ENCODE measurements at places on chromosomes 2 and 18.

GRCh38 chr18:63831080-63831788, 56.0 kb downstream of the SERPINB7 start:
- peak; percentile 48 for DNase-seq

DNA sequence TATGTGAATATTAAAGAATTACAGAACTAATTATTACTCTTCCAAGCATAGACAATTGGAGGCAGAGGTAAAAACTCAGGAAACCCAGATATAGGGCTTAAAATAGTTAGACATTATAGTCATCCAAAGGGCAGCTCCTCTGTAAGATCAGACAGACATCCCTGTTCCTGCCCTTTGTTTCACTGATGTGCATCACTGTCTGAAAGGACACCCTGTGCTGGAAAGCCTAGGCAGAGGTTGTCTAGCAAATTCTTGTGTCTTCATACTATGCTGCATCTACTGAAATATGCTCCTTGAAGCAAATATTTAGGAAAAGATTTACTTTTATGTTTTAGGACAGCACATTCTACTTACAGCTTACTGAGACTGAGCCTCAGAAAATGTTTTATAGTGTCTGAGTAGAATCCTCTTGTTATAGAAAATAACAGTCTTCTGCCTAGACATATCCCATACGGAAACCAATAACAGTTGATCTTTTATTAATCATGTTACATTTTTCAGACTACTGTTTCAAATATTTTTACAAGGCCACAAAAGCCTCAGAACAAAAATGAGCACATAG, 977.3 kb upstream of the CDH2 start:
- DNase-seq = no peak

GRCh38 chr18:55473560-55473959, 114.4 kb downstream of the TCF4 start:
- DNase-seq = no peak

DNA sequence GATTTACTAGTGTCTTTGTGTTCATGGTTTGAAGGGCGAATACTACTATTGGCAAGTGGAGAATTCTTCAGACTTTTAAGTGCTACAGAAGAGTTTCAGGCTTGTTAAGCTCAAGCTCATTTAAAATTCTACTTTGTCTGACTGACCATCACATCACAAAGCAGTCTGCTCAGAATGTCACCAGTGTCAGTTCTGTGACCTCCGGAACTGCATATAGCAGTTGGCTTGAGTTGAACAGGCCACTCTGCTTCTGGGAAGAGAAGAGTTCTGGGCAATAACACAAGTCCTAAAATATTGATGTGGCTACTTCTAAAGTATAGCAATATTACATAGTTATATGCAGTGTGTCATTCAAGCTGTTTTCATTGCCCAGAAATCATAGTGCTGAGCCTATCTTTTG, 245.0 kb upstream of the BOD1L2 start:
- no peak for DNase-seq

DNA sequence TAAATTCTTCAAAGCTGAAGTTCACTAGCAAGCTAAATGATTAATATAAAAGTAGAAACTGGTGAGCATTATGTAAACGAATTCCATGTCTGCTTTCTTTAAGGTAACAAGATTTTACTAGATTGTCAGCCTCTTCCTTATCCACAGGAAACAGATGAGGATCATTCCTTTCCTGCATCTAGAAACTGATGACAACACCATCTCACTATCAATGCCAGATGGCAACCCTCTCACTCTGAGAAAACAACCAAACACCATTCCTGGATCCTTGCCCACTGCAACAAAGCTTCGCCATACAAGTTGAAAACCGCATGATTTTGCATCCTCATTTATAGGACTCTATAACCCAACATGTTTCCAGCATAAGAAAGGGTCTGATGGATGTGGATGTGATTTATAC, 122.9 kb downstream of the ZNF521 start:
- DNase-seq = no peak

GRCh38 chr2:75513616-75514170, 47.0 kb downstream of the EVA1A start:
- DNase-seq = no peak

DNA sequence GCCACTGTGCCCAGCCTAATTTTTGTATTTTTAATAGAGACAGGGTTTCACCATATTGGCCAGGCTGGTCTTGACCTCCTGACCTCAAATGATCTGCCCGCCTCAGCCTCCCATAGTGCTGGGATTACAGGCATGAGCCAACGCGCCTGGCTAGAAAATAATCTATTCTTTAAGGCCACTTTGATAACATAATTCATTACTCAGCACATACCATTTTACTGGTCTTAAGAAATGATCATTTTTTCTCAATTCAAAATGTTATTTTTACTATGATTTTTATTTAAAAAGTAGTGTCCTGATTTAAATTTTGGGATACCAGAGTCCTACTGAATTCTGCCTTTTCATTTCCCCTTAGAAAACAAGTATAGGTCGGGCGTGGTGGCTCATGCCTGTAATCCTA, 27.0 kb upstream of the ADAM17 start:
- DNase-seq = no peak

- no peak for DNase-seq
These were observed 114.6 kb downstream of the LPIN1 start for GRCh38 chr2:11861044-11861443.

- DNase-seq = peak; percentile 3
These were observed 394.1 kb upstream of the ATP5MC3 start for GRCh38 chr2:175575346-175576258.

DNA sequence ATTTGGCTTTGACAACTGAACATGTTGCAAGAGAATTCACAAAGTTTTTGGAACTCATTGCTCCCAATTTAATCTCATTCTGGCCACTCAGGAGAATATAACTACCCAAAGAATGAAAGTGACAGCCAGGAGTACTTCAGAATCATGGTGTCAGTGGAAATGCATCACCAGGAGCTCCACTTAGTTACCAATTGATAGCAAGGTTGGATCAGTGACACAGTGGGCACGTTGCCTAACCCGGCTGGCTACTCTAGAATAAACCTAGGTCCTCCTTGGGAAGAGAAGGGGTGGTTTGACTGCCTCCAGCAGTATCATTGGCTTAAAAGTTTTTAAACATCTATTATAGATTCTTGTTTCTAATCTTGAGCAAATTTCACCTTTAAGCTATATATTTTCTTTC, 40.0 kb upstream of the LRP1B start:
- no peak for DNase-seq

- no peak for DNase-seq
These were observed 76.9 kb upstream of the CDH20 start for GRCh38 chr18:61256291-61256690.

GRCh38 chr2:191038241-191038725, 24.3 kb upstream of the STAT1 start:
- peak; percentile 84 for DNase-seq

DNA sequence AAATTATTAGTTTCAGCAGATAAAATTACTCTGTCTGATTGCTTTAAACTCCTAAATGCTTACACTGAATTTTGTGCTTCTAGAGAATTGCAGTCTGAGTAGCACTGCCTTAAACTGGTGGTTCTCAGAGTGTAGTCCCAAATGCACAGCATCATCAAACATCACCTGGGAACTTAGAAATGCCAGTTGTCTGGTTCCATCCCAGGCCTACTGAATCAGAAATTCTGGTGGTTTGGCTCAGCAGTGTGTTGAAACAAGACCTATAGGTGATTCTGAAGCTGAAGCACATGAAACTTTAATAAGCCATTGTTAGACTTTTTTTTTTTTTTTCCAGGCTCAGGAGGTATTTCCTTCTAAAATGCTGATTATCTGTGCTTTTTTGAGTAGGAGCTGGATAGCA, 22.0 kb downstream of the EPC2 start:
- DNase-seq = no peak

- no peak for DNase-seq
These were observed 853 bp downstream of the LANCL1 start for GRCh38 chr2:210475706-210476105.

DNA sequence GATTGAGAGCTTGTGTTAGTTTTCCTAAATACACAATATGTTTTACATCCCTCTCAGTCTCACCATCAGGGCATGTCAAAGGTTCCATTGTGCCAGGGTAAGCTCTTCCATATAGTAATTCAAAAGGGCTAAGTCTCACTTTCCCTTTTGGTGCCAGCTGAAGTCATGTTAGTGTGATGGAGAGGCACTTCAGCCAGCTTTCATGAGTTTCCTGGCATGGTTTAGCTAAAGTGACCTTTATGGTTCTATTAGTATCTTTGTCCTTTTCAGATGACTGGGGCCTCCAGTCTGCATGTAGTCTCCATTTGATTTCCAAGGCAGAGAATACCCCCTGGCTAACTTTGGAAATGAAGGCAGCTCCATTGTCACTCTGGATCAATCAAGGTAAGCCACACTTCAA, 27.2 kb downstream of the NAT8 start:
- DNase-seq = no peak

GRCh38 chr2:158998551-158999248, 30.3 kb downstream of the TANC1 start:
- DNase-seq = no peak

- peak; percentile 23 for DNase-seq
These were observed 26.5 kb upstream of the RFX8 start for GRCh38 chr2:101501443-101501842.

GRCh38 chr18:33350256-33350655, 90.3 kb downstream of the CCDC178 start:
- no peak for DNase-seq

GRCh38 chr2:550860-551567, 126.2 kb downstream of the TMEM18 start:
- no peak for DNase-seq

DNA sequence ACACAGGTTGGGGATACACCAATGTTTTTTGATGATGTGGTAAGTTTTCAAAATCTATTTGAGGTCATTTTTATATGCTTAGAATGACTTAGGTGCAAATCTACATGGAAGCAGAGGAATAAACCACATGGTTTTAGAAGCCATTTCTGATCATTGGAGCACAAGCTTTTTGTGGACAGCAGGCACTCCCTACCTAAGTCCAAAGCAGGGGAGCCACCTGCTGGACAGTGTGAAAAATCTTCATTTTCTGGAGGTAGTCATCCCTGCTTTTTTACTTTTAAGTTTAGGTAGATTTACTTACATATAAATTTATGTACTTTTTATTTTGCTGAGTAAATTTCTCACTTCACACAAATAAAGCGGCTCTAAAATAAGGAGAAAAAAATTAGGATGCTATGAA, 323.2 kb downstream of the PLCL1 start:
- DNase-seq = peak; percentile 58

DNA sequence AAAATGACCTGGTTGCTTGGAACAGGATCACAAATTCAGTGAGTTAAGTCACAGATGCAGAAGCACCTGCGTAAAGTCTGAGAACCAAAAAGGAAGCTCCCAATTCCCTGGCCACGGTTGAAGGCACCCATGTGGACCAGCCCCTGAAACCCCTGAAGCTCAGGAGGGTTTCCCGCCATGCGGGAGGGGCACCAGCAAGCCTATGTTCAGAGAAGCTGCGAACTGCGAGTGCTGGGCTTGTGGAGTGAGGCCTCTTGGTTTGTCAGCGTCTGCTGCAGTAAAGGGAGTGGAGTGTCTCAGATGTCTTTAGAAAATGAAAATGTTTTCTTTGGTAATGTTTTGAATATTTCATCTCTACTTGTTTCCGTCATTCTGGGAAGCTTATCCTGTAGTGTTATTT, 16.1 kb upstream of the ACKR3 start:
- DNase-seq = peak; percentile 35

- DNase-seq = no peak
These were observed 156.8 kb downstream of the STK39 start for GRCh38 chr2:168090366-168091135.

- no peak for DNase-seq
These were observed 44.6 kb downstream of the B3GNT2 start for GRCh38 chr2:62240546-62240945.

DNA sequence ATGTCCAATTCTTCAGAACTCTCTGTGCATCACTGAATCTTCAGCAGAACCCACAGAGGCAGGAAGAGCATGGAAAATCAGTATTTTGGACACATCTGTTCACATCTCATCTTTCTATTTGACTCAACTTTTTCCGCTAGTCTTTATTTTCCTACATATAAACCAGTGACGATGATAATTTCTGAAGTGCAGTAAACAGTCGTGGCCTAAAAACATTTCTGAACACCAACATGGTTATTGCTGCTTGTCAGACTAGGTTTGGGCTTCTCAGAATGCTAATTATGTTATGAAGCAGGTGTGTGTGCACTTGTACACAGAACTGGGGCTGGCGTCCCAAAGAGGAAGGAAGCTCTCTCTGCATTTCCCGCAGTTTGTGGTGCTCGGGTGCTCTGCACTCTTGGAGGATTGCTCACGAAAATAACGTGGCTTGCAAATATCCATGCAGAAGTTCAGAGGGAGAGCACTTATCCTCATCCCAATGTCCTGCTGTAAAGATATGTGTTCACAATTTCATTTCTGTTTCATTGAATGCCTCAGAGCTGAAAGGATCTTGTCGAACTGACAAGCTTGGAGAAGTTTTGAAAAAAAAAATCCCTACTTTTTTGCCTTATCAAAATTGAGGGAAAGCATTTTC, 50.8 kb downstream of the EDAR start:
- DNase-seq = peak; percentile 35

DNA sequence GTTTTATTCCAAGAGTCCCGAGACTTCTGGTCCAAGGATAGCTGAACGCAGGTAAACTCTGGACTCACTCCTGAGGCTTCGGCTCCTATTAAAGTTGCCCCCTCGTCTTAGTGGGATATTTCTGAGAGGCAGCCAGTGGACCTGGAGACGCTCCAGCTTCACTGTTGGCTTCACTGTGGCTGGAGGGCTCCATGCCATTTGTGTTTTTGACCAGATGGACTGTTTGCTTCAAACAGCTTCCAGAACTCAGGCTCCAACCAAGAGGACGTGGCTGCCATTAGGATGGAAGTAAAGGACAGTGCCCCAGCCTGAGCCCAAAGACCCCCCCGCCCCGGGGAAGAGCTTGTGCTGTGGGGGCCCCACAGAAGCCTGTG, 94.4 kb upstream of the LDAH start:
- no peak for DNase-seq
